Lower lobe of right lung (tissue), 2 donors: ENCODE measurements at places on chromosomes 2 and 18.

DNA sequence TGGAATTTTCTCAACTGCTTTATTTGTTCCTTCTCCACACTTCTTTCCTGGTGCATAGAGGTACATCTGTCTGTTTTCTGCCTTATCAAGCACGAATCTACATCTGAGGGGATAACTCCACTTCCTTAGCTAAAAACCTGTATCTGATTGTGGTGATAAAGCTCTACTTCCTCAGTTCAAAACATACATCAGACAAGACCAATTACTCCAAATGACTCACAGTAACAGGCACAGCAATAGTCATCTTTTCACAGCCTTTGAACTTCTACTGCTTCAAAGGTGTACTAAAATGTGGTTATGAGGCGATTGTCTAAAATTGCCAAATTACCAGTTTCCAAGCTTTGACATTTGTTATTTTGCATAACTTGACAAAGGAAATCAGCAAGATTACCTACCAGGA lies 803.6 kb upstream of the ZEB2 start:
- DNase-seq: no peak

GRCh38 chr18:5057386-5058348 lies 139.4 kb downstream of the AKAIN1 start:
- DNase-seq: peak; percentile 54

DNA sequence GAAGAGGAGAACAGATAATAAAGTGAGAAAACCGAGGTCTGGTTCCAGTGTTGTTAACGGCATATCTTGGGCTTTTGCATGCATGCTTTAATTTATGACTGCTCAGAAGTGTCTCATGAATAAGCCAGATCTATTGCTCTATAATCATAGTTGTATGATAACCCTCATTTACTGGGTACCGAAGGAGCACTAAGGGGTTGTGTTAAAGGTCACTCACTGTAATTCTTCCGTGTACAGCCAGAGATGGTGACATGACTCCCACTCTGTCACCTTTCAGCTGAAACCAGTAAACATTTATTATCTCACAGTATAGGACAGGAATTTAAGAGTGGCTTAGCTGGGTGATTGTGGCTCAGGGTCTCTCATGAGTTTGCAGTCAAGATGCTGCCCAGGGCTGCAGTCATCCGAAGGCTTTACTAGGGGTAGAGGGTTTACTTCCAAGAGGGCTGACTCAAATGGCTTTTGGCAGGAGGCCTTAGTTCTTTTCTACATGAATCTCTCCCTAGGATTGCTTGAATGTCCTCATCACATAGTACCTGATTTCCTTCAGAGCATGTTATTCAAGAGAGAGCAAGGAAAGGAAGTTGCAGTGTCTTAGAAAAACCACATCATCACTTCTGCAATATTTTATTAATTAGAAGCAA lies 107.0 kb downstream of the NAB1 start:
- no peak for DNase-seq

- peak; percentile 47 for DNase-seq
Observed at GRCh38 chr2:169768262-169768995, 30.2 kb upstream of the SSB start.

- DNase-seq: no peak
Observed at GRCh38 chr2:74028741-74029140, 44.0 kb downstream of the TET3 start.

- no peak for DNase-seq
Observed at GRCh38 chr2:35989040-35989439, 366.5 kb upstream of the CRIM1 start.

- DNase-seq: no peak
Observed at GRCh38 chr2:8822218-8822617, 15.2 kb downstream of the KIDINS220 start.

GRCh38 chr2:203707530-203707929 lies 1.1 kb downstream of the CD28 start:
- DNase-seq: no peak

- DNase-seq: no peak
Observed at GRCh38 chr2:231244382-231245248, 46.2 kb downstream of the ARMC9 start.

GRCh38 chr2:11676640-11677039 lies 6.6 kb upstream of the NTSR2 start:
- no peak for DNase-seq

DNA sequence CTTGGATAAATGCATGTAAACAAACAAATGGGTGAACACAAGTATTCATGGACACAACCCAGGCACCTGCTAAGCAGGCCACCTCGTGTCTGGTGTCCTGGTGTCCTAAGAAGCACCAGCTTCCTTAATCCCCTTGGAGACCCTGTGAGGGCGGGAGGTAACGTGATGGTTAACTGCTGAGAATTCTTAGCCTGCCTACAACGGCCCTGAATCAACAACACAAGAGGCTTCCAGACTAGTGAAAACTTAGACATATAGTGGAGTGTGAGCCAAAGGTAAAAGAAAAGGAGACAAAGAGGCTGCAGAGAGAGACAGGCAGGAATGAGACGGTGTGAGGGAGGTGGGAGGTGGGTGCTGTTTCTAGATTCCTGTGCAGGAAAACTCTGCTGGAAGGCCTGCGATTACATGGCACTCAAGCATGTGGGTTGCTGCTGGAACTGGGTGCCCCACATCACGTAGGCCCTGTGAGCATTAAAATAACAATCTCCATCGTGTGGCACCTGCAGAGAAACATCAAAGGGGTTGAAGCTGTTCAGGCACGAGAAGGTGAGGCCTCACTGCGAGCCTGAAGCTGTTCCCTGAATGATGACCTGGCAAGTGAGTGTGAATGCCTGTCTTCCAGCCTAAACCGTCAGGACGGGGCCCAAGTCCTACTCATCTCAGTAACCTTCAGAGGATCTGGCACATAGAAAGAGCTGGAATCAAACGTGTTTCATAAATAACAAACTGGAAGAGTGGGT lies 64.2 kb downstream of the RPL37A start:
- DNase-seq: no peak

DNA sequence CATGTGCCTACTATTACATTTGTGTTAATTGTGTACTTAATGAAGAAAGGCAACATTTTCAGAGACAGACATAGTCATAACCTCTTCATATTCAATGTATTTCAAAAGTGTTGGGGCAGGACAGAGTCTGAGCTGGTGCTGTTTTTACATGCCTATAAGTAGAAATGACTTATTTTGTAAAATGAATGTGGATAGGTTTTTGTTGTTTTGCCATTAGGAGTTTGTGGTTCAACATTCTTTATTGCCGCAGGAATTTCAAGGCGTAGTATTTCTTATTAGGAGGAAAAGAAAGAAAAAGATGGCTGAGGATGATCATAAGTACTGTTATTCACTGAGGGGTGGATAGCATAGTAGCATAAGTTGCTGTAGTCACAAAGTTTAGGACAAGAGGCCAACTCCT lies 21.2 kb upstream of the ASXL3 start:
- no peak for DNase-seq

DNA sequence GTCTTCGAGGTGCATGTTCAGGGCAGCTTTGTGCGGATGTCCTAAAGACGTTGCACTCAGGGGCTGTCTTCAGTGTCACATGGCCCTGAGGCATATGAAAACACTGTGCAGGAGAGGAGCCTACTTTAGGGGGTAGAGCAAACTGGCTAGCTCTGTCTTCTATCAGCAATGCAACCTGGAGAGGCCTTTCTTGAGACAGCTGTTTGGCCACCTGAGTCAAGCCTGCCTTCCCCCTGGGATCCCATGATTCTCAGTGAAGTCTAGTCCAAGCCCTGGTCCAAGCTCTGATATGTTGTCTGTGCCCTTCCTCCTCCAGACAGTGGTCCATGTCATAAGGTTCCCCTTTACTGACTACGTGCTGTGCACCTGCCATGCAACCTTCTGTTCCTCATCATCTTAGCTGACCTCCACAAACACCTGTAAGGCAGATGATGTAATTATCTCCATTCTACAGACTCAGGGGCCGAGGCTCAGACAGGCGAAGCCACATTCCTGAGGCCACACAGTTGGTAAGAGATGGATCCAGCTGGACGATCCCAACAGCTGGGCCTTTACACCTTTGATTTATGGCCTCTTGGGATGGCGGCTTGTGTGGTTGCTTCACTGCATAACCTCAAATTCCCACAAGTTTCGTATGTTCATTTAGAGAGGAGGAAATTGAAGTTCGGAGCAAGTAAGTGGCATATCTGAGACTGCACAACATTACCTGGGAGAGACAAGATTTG lies 109.9 kb downstream of the COPS8 start:
- DNase-seq: no peak

DNA sequence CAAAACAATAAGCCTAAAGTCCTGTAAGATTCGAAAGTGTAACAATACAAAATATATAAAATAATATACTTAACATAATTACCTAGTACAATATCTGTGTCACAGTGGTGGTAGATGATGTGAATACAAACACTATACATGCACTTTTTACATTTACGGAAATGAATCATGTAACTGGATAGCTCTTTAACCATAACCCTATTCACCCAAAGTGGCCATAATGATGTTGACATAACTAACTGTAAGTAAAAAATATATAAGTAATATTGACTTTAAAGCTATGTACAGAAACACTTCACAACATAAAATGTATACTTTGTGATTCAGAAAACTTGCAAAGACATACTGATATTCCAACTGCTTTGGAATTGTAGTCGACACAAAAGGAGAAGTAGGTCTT lies 616.9 kb upstream of the SLC8A1 start:
- DNase-seq: no peak

DNA sequence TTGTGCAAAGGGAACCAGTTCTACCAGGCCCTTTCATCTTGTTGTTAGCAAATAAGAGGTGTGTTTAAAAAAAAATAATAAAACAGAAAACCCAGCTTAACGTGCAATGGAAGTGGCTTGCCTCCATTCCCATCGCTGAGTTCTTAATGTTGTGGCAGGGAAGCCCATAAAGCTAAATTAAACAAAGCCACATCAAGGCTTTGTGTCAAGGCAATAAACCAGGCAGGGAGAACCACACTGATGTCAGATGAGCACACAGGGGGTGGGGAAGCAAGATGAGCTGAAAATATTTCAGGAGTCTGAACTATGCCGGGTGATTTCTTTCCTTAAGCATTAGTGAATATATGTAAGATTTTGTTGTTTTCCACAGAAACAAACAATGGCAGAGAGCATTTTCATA lies 73.5 kb downstream of the PHLPP1 start:
- DNase-seq: no peak

GRCh38 chr2:69741575-69742321 lies at the start of gene ANXA4:
Gene ANXA4, plus strand, starts transcription at chr2:69742134. Its CDS starts 39,432 bp downstream, at chr2:69781566.
- peak; percentile 93 for DNase-seq

GRCh38 chr18:10379522-10379921 lies 74.9 kb upstream of the APCDD1 start:
- DNase-seq: no peak

DNA sequence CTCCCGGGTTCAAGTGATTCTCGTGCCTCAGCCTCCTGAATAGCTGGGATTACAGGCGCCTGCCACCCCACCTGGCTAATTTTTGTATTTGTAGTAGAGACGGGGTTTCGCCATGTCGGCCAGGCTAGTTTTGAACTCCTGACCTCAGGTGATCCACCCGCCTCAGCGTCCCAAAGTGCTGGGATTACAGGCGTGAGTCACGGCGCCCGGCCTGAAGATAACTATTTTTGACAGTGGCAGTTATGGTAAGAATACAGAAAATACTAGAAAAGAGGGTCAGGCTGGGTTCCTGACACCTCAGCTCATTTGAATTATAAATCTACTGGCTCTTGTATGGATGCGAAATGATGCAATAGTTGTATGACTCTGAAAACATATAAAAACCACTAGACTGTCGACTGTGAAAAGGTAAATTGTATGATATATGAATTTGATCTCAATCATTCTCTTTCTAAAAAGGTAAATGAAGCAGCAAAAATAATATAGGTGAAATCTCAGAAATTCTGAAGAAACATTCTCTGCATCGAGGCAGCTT lies 11.1 kb upstream of the DGKD start:
- no peak for DNase-seq

- DNase-seq: no peak
Observed at GRCh38 chr2:43387092-43388062, 161.0 kb upstream of the ZFP36L2 start.

- no peak for DNase-seq
Observed at GRCh38 chr2:222257645-222258044, 41.2 kb downstream of the PAX3 start.

GRCh38 chr2:188963741-188964140 lies 10.4 kb upstream of the COL3A1 start:
- DNase-seq: no peak

DNA sequence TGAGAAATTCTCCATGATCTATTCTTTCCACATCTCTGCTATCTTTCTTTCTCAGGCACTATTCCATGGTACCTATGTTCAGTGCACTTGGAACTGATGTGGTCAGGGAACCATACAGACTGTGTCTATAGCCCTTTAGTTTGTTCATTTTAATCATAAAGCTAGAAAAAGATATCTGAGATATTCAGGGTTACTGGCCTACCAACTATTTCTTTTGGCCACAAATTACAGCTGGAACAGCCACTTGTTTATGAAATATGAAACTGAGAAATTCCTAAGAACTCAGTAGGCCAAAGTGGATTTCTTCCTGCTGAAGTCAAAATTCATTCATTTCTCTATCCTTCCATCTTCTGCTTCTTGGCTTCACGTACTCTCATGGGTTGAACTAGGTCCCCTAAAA lies 22.8 kb upstream of the LYPD1 start:
- no peak for DNase-seq

- no peak for DNase-seq
Observed at GRCh38 chr2:171018522-171018921, 89.5 kb downstream of the GORASP2 start.
